ENCODE measurements at places on chromosomes 11 and 22.

GRCh38 chr22:38819387-38819940 is 24.4 kb downstream of the NPTXR start:
- DNase-seq: no peak

- DNase-seq: peak; percentile 12
Observed at GRCh38 chr11:100932474-100933100, 197.0 kb downstream of the PGR start.

GRCh38 chr11:133934599-133935550 is 21.9 kb downstream of the IGSF9B start:
- no peak for DNase-seq

- DNase-seq: no peak
Observed at GRCh38 chr11:64546600-64546999, 44.4 kb upstream of the SLC22A12 start.

- no peak for DNase-seq
Observed at GRCh38 chr11:67542169-67542568, 18.9 kb upstream of the CABP2 start.

- no peak for DNase-seq
Observed at GRCh38 chr11:76577921-76578653, 92.5 kb downstream of the LRRC32 start.

GRCh38 chr11:130216221-130216550 is 56.6 kb downstream of the ST14 start:
- DNase-seq: no peak

- no peak for DNase-seq
Observed at GRCh38 chr22:46934746-46935491, 172.5 kb downstream of the TBC1D22A start.

GRCh38 chr11:118938491-118939403 is 13.0 kb upstream of the BCL9L start:
- DNase-seq: no peak

- no peak for DNase-seq
Observed at GRCh38 chr11:105183426-105183825, 43.9 kb upstream of the CARD18 start.

DNA sequence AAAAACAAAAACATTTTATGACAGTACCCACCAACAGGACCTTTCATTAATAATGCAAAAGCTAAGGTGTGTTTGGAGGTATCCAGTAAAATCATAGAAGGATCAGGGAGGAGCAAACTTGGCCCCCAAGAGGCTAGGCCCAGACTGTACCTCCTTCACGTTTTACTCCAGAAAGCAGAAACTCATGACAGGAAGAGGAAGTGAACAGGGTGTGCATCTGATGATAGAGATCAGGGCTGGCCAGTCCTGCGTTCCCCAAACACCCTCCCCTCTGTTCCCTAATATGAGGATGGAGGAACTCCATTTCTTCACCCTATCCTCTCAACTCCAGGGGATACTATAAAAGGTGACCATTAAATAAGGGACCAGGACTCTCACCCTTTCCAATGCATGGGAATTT is 10.2 kb upstream of the MS4A12 start:
- no peak for DNase-seq

DNA sequence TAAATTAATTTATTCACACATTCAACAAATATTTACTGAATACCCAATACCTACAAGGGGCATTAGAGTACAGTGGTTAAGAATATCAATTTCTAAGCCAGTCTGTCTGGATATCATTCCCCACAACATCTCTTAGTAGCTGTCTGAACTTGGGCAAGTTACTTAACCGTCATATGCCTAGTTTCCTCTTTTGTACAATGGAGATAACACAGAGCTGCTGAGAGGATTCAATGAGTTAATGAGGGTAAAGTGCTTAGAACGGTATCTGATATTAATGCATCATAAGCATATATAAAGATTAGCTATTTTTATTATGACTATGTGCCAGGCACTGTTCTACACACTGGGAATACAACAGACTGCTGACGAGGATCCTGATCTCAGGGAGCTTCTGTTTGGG is 116.4 kb downstream of the APOL5 start:
- no peak for DNase-seq

- DNase-seq: no peak
Observed at GRCh38 chr11:133573081-133573480, 40.8 kb upstream of the OPCML start.

GRCh38 chr11:106457727-106458126 is 380.3 kb downstream of the AASDHPPT start:
- no peak for DNase-seq

DNA sequence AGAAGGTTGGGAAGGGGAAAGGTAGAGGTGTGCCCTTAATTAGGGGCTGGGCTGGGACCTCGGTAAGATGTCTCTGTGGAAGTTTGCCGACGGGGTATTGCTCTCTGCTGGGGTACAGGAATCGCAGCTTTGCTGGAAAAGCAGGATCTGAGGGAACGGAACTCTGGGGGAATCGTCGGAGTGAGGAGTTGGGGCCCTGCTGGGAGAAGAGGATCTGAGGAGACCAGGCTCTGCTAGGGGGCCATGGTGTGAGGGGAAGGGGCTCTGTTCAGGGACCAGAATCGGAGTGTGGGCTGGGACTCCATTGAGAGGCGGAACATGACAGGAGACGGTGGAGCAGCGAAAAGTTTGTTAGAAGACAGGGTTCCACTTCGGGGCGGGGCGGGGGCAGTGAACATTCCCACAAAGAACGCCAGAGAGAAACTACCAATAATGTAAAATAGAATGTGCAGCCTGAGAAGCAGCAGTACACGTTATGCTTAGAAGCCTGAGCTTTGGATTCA is 456 bp downstream of the AAMDC start:
- no peak for DNase-seq

DNA sequence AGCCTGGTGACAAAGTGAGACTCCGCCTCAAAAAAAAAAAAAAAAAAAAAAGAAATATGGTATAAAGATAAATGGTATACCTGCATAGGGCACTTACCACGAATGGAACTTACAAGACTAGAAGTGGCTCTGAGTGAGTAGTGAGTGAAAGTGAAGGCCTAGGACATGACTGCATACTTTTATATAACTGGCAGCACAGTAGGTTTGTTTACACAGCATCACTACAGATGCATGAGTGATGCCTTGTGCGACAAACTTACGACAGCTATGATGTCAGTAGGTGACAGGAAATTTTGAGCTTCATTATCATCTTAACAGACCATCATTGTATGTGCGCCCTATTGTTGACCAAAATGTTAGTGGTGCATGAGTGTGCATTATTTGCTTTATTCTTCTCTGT is 17.7 kb downstream of the XRCC6 start:
- no peak for DNase-seq

DNA sequence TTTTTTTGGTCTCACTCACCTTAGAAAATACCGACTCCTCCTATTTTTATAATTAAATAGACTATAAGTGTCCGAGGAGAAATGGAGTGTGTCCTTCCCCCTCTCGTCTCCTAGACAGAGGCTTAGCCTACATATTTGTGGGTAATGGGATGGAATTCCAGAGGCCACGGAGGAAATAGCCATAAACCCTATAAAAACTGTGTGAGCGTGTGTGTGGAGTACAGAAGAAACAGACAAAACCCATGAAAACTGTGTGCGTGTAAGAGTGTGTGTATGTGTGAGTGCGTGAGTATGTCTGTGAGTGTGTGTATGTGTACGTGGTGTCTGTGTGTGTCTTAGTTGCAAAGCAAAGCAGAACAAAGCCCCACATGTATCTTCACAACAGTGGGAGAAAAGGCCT is 883.5 kb downstream of the OPCML start:
- DNase-seq: no peak

DNA sequence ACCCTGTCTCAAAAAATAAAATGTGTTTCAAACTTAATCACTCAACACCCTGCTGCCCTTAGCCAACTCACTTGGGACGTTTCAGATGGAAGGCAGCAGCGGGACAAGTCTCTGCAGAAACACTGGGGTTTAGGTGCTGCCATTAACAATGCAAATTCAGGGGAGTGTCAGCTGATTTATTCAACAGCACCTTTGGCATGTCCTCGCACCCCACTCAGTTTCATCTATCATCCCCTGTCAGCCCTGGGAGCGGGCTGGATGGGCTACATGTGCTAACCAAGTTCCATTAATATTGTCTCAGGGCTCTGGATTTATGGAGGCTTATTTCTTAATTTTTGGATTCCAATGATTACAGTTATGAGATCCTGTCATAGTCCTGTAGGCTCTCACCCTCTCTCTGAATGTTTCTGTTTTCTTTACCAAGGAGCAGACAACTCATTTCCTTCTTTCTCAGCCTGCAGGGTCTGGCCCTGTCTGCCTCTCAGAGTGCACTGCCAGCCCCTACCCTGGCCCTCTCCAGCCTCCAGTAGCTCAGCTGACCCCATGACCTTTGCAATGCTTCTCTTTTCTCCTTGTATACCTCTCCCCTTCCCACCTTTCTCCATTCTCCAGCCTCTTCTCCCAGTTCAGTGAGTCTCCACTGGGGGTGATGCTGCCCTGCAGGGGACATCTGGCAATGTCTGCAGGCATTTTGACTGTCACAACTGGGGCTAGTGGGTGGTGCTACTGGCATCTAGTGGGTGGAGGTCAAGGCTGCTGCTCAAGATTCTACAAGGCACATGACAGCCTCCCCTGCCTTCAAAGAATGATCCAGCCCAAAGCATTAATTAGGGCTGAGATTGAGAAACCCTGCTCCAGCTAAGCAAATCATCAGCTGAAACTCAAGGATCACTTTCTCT is 79.0 kb downstream of the APIP start:
- no peak for DNase-seq

DNA sequence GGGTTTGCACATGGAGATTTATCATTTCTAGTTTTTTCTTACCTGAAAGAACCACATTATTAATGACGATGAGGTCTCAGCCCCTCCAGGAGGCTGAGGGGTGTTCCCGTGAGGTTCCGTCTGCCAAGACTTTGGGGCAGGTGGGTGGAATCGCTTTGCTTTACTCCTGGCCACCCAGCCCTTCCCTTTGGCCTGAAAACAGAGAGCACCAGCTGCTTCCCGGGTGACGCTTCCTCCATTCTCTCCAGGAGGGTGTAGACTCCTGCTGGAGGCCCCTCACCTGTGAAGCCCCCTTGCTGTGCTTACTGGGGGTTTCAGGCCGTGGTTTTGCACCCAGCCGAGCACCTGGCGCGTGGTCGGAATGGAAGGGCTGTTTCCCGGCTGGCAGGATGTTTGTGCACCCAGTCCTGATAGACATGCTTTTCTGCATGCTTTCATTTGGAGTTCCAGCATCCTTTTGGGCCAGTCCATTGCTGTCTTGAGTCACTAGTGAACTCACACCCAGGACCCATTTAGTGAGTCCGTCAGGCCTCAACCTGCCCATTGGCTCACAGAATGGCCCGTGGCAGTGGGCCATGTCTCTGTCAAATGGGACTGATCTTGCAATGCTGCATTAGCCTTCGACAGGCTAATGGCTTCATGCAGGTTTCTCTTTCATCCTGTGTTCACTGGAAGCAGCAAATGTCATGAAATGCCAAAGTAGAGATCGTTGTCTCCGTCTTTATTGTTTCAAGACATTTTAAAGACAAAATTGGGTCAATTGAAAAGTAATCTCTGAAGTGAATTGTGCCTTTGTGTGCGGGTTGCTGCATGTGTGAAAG is 360.8 kb downstream of the TBC1D22A start:
- no peak for DNase-seq

DNA sequence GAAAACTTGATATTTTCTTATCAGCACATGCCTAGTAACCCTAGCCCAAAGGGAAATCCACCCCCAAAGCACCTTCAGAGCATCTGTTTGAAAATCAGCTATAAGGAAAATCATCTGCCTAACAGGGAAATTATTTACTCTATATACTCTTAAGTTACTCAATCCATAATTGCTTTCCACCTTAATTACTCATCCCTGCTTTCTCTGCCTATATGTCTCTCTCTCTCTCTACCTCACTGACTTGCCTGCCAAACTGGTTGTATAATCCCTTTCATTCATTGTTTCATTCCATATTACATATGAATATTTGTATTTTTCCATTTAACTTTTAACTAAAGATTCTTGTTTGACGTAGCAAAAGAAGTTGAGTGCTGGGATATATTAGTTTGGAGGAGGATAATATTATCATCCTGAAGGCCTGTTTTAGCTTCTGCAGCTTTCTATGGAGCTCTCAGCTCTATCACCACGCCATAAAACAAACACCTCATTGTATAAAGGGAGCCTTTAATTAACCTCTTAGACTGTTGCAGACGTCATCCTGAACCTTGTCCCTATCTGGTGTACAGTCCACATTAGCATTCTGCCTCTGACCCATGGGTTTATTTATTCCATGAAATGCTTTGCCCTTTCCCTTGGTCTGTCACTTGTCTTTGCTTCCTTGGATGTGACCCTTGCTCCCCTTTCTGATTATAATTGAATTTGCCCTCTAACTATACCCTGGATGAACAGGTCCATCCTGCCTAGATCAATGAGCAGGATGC is 98.9 kb downstream of the INSC start:
- DNase-seq: peak; percentile 19

DNA sequence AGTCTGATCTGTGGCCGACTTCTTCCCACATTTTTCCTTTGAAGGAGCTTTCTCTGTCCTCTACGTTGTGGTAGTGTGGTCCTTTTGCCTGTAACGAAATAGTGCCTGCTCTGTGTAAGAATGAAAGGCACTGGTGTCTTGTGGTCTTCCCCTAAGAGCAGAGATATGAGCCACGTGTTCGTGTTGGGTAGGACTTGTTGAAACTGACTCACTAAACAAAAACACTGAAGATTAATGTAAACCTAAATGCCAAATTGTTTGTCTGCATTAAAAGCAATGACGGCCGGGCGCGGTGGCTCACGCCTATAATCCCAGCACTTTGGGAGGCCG is 10.1 kb upstream of the RPS3 start:
- DNase-seq: no peak

- no peak for DNase-seq
Observed at GRCh38 chr22:48250286-48250895, 1487.9 kb downstream of the TBC1D22A start.

DNA sequence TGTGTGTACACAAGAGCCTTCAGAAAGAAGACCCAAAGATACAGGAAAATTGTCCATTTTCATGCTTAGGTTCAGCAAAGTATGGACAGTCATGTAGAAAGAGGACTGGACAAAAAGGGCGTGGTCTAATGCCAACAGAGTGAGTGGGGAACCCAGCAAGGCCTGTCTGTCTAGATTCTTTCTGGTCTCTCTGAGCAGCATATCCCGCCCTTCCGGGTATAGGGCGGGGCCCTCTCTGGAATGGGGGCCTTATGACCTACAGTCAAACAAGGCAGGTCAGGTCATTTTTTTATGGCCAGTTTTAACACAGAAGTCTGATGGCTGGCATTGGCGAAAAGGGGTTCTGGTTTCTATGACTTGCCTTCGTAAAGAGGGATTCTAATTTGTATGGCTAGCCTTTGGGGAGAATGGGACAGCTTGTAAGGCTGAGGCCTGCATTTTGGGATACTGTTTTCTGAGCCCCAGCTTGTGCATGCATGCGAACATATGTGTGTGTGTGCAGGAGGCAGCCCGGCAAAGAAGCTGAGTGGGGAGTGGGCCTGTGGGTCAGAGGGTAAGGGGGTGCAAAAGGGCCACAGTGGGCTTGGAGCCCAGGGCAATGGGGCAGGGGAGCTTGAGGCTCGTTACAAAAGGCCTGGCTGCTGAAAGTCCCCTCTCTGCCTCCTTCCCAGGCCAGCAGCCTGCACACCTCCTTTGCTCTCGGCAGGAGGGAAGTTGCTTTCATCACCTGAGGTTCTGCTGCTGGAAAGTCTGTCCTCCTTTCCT is 130.5 kb upstream of the B3GAT1 start:
- DNase-seq: no peak
